ENCODE measurements at places on chromosomes 6 and 20.

DNA sequence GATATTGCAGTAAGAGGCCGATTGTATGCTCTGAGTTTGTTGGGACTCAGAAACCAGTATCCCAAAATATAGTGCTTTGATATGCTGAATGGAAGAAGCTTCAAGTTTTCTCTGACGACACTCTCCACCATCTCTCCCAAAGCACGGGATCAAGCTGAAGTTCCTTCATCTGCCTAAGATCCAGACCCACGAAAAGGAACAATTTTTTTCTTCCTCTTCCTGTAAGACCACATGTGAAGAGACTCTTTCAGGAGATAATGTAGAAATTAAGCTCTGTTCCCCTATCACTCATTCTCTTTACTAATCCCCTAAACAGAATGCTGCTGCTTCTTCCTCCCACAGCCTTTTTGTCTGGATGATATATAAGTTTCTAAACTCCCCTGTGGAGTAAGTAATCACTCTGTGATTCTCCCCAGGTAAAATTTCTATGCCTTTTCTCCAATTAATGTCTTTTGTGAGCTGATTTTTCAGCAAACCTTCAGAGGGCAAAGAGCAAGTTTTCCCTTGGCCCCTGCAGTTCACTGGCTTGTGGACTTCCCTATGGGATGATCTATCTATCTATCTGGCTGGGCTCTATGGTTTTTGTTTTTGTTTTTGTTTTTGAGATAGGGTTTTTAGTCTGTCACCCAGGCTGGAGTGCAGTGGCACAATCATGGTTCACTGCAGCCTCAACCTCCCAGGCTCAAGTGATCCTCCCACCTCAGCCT, 13.5 kb upstream of the PNRC1 start:
- DNase-seq, result no peak

DNA sequence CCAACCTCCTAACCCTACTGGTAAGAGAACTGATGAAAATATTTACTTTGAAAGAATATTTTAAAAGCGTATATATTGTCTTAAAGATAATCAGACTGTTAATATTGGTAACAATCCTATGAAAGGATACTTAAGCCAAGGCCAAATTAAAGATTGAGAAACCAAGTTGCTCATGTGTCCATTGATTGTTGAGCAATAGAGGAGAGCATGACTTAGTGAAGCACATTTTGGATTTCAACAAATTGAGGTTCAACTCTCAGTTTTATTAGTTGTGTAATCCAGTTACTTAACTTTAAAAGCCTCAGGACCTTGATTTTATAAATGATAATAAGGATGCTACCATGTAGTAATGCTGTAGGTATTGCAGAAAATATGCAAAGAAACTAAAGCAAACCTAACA, 56.8 kb downstream of the PRL start:
- DNase-seq, result peak; percentile 42

- DNase-seq, result no peak
Observed at GRCh38 chr20:10754824-10755223, 81.0 kb upstream of the JAG1 start.

- no peak for DNase-seq
Observed at GRCh38 chr20:62365814-62366369, 1.2 kb downstream of the LAMA5 start.

GRCh38 chr6:95515975-95516374, 61.4 kb upstream of the MANEA start:
- DNase-seq, result no peak

DNA sequence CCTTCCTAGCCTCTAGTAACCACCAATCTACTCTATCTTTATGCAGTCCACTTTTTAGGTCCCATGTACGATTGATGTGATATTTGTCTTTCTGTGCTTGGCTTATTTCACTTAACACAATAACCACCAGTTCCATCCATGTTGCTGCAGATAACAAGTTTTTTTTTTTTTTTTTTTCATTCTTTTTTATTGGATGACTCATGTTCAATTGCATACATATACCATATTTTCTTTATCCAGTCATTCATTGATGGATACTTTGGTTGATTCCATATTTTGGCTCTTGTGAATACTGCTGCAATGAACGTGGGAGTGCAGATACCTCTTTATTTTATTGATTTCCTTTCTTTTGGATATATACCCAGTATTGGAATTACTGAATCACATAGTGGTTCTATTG, 600.4 kb upstream of the FLRT3 start:
- no peak for DNase-seq

GRCh38 chr20:11108102-11108810, 434.5 kb upstream of the JAG1 start:
- no peak for DNase-seq

DNA sequence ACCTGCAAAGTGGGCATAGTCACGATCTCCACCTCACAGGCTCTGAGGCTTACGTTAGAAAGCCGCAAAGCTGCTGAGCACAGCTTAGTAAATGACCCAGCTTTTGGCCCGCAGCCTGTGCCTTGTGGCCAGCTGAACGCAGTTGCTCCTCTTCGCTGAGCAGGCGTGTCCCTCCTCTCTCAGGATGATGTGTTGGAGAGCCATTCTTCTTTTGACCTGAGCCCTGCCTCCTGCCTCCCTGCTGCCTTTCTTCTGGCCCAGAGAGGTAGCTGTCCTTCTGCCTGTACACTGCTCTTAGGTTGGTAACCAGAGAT, 47.6 kb upstream of the MYL9 start:
- no peak for DNase-seq

- DNase-seq, result no peak
Observed at GRCh38 chr6:42790549-42791181, 8.8 kb downstream of the BICRAL start.

- DNase-seq, result no peak
Observed at GRCh38 chr20:32510601-32511357, 74.4 kb downstream of the NOL4L start.

- DNase-seq, result no peak
Observed at GRCh38 chr6:149208134-149208601, 109.3 kb upstream of the TAB2 start.

GRCh38 chr20:63382551-63383300, 21.6 kb upstream of the CHRNA4 start:
- DNase-seq, result no peak

DNA sequence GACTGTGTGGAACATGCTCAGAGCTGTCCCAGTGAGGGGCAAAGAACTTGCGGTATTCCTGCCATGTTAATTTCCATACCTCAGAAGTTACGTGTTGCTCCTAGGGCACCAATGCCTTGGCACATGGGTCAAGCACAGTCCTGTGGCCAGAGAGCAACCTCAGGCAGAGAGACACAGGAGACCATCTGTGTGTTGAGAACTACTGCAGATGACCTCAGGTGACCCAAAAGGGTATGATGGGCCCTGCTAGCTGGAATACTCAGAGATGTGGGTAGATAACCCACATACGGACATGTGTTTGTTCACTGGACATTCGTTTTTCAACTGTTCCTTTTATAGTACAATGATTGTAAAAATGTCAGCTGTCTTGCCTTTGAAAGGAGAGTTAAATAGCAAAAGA, 71.5 kb upstream of the BMP2 start:
- no peak for DNase-seq

DNA sequence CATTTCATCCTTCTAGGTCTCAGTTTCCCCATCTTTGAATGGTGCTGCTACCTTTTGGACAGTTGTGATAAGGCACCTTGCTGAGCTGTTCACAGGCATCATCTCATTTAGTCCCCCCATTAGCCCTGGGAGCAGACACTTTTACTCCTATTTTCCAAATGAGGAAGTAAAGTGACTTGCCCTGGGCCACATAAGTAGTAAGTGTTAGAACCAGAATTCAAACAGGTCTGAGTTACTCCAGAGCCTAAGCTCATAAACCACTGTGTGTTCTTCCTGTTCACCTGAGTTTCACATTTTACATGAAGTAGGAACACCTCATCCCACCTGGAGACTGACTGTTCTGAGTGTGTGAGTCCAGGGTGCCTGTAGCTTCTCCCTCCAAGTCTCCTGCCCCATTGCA, 43.5 kb upstream of the EPB41L1 start:
- DNase-seq, result no peak

DNA sequence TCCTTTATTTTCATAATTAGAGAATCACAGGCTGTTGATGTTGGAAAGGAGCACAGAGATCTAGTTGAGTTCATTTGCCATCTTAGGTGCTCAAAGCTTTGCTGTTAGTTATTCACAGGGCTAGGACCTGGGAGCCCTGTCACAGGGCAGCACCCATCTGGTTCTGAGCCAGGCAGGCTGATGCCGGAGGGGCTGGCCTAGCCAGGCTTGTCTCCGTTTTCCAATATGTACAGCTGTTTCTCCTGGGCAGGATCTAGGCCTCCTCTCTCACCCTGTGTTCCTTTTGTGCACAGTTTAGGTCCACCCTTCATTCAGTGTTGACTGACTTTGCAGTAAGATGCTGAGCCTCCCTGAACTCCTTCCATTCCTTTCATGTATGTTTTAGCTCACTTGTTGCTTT, 33.4 kb downstream of the LRRC1 start:
- DNase-seq, result no peak

DNA sequence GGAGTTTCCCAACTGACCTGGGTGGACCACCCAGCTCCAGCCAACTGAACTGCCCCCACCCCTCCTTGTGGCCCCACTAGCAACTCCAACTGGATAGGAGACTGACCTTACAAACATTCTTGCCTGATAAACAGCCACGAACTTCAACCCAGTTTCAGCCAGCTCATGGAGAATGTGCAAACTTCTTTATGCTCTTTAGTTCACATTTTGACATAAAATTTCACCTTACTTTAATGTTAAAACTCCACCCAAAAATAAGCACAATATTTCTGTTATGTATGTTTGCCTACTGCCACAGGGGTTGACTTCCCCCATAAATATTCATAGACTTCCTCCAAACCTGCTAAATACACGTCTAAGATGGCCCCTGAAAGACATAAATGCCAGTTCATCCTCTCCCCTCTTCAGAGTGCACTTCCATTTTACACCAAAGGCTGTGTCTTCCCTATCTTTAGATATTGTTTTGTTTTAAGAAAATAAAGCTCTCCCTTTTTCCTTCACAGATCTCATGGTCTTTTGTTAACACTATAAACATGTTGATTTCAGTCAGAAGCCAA, 643.7 kb downstream of the EPM2A start:
- no peak for DNase-seq

DNA sequence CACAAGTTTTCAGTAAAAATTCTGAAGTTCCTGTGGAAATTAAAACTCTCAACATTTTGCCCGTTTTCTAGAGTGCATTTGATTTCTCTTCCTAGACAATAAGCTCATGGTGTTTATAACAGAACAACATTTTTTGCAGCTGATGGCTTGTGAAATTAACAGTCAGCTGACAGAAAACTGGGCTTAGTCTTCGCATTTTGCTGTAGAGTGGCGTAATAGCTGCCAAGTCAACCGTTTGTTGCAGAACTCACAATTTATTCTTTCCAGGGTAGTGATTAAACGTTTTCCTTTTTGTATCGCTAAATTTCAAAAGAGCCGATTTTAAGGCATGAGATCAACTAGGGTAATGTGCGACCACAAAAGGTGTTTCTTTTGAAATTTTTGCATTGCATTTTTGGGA, 1.4 kb downstream of the SPO11 start:
- DNase-seq, result no peak

DNA sequence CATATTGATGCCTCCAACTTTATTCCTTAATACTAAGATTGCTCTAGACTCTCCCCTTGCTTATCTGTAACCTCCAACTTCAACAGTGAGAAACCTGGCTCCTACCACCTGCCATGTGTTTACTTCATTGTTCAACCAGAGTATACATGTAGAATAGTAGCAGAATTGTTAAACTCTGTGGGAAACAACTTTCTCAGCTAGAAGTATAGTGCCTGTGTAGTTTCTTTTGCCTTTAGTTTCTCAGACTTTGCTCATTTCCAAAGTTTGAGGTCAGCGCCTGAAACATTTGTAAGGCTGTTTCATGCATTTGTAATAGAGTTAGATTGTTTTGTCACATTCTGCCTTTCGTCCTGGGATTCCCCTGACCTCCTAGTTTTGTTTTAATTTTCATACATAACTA, 34.9 kb upstream of the HECA start:
- no peak for DNase-seq

GRCh38 chr20:62208795-62209755, 11.0 kb downstream of the HRH3 start:
- no peak for DNase-seq

GRCh38 chr6:92289831-92290230, 1129.5 kb downstream of the EPHA7 start:
- no peak for DNase-seq

- no peak for DNase-seq
Observed at GRCh38 chr6:6806844-6807518, 218.5 kb downstream of the LY86 start.

DNA sequence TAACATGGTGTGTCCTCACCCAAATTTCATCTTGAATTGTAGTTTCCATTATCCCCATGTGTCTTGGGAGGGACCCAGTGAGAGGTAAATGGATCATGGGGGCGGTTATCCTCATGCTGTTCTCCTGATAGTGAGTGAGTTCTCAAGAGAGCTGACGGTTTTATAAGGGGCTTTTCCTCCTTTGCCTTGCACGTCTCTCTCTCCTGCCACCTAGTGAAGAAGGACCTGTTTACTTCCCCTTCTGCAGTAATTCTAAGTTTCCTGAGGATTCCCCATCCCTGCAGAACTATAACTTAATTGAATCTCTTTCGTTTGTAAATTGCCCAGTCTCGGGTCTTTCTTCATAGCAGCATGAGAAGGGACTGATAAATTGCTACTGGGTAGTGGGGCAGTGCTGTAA, 789.3 kb downstream of the FRK start:
- DNase-seq, result peak; percentile 7

GRCh38 chr6:25219917-25220278, 59.3 kb upstream of the CARMIL1 start:
- DNase-seq, result no peak

DNA sequence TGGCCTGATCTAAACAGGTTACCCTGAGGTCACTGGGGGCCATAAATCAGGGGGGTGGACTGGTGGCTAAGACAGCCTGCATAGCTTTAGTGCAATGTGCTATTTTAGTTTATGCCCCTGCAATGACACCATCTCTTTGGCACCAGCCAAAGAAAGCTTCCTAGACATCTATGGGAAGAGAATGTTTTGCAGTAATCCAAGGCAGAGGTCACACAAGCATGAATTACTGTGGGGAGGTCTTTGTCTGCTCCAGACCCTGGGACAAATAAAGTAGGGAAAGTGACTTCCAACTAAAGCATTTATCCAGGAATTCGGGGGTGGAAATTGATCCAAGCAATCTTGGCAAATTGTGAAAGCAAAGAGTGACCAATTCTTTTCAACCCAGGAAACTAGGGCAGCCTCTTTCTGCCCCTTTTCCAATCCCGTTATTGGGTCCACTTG, 5.3 kb downstream of the RIPOR2 start:
- DNase-seq, result peak; percentile 50

DNA sequence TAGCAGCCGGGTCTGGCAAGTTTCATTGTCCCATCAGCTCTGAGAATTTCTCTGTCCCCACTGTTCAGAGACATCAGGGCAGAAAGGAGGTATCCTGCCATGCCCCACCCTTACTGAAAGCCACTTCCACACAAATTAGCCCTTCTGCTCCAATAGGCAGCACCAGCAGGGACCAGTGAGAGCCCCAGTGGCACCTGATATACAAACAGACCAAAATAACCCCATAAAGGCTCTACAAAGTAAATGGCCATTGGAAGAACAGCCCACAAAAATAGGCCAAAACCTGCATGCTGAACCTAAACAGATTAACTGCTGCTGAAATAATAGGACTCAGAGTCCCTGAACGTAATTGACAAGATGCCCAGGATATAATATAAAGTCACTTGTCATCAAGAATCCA, 199.9 kb downstream of the TMEM200A start:
- DNase-seq, result no peak

Data from adipocyte (in vitro differentiated cells).